8988T (cell line): ENCODE measurements at places on chromosomes 6 and 20.
A peak's percentile ranks its signal among the peaks of the same experiment; 100 is the strongest.

DNA sequence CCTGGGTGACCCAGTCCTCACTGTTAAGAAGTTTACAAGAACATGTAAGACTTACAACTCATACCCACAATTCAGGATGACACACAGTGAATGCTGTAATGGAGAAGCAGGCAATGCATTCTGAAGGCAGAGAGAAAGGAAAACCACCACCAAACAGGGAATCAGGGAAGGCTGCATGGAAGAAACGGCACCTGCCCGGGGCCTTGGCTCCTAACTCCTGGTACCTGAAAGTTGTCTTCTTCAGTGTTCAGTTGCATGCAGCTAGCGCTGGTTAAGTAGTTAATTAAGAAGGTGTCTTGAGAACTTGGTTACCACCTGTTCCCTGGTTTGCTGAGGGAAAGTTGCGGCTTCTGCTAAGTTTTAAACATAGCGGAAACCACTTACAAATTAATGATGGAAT lies 57.2 kb downstream of the GPR6 start:
- no peak for DNase-seq

DNA sequence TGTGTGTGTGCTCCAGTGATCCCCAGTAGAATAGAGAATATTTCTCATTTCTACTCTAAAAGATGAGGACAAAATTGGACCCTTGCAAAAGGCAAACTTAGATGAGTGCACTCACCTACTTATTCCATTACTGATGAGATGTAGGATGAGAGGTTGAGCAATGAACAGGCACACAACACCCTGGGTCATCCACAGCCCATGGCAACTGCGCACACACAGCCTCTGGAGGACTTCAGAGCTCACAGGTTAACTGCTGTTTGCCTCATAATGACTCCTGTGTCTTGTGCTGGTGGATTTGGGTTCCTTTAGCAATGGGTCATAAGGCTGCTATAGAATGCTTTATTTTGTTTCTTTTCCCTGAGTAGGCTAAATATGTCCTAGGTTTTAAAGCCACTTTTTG lies 103.6 kb upstream of the TNFAIP3 start:
- no peak for DNase-seq

DNA sequence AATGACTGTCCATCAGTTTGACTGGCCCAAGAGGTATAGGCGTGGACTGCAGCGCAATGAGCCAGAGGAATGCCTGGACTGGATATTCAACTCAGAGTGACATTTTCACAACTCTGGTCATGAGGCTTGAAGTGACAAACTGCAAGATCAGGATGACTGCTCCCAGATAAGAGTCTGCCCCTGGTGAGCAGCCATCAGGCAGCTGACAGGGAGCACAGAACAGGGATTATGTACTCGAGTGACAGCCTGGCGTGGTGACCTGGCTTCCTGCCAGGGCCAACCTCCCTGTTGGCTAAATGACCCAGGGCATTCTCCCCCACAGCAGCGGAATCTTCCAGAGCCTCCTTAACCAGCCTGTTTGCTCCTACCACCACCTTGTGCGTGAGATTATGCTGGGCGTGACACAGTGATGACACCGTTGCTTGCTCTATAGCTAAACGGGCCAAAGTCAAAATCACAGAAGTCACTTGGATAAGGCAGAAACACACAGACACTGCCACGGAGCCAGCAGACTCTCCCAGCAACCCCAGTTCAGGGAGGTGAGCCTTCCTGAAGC lies 209.1 kb upstream of the JARID2 start:
- no peak for DNase-seq

DNA sequence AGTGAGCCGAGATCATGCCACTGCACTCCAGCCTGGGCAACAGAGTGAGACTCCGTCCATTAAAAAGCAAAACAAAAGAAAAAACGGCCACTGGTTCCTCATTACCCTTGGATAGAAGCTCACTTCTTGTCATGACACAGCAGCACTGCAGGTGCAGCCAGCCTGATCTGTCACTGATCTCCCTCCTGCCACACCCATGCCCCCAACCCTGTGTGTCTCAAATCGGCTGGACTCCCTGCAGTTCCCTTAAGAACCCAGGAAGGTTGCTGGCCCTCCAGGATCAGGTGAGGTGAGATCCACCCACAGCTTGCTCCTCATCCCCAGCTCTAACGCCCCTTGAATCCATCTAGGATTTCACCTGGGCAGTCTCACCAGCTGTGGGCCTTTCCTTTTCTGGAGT lies 26.3 kb upstream of the NNAT start:
- no peak for DNase-seq

DNA sequence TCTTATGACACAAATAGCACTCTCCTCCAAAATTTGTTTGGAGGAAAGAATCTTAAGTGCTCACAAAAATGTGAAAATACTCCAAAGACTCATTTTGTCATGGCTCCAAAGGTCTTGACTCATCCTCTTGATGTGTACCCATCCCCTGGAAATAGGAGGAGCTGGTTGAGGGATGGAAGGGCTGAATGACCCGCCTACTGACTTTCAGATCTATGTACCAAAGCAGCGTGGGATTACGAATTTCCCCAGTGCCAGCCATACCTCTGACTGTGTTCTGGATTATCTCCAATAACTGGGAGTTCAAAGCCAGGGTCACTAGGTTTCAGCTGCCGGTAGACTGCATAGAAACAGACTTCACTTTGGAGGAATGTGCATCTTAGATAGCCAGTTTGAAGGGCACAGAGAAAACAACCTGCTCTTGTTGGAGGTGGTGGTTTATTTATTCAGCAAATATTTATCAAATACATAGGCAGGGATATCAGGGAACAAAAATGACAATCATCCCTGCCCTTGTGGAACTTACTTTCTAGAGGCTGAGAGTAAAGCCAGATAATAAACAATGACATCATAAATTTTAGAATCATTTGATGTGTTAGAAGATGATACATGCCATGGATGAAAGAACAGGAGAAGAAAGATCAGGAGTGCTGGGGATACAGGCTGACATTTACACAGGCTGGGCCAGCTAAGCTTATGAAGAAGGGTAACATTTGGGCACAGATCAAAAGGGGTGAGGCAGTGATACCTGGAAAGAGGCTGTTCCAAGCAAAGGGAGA lies 246.6 kb downstream of the TBXT start:
- no peak for DNase-seq

GRCh38 chr6:117840541-117840983 lies 66.5 kb upstream of the SLC35F1 start:
- DNase-seq = no peak

DNA sequence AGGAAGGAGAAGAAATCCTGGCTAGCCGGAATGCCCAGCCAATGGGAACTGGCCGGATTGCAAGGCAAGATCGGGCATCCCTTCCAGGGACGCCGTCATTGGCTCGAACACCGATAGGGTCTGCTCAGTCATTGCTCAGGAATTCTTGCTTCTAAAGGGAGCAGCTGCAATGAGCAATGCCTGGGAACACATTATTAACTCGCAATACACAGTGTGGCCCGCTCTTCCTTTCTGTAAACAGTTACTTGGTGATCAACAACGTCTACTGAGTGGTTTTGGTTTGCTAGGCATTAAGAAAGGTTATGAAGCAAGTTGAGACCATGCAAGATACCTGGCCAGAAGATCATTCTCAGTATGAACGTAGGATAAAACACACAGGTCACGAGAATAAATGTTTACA lies 165.4 kb upstream of the CITED2 start:
- peak; percentile 34 for DNase-seq

DNA sequence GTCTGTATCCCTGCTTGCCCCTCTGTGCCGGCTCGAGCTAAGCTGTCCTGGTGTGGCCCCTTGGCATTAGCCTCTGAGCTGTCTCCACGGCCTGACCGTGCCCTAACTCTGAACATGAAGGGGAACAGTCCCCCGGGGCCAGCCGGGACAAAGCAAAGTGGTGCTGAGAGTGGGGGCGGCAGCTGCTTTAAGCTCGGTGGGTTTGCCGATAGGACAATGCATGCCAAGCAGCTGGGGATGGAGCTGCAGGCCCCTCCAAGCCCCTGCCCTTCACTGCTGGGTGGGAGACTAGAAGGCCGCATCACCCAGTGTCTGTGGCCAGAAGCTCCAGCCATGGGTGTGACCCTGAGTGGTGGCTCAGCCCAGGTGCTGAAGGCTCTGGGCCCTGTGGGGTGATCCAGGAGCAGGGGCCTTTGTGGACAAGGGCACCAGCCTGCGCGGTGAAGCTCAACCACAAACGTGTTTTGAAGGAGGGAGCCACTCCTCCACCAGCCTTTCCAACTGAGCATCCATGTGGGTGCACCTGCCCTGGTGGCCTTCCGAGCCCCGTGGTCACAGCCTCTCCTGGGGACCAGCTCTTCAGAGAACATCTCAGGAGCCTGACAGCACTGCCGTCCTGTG lies 242.5 kb downstream of the ERMARD start:
- DNase-seq = no peak

DNA sequence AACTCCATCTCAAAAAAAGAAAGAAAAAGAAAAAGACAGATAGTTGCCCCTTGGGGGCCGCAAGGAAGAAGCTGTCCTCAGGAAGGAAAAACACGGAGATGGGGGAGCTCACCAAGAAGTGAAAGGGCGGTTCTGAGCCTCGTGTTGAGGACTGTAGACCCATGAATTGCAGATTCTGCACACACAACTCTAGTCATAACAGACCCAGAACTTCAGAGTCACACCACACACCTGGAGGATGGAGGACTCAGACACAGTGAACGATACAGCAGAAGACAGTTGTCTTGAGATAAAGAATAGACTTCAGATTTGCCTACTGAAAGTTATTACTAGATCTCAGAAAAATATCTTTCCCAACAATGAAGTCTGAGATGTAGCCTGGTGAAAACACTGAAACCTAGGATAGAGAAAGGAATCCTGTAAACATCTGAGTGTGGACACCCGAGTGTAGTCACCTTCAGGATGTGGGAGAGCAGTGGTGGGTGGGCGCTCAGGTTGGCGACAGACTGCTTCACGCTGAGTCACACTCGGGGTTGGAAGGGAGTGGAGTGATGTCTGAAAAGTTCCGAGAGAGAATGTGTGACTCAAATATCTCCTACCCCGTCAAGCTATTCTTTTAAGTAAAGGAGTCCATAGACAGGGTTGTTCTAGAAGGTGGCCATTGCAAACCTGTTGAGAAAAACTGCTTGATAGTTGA lies 88.1 kb downstream of the MAP3K4 start:
- DNase-seq = no peak
